ENCODE measurements at places on chromosomes 5 and 9.
A peak's percentile ranks its signal among the peaks of the same experiment; 100 is the strongest.

- no peak for DNase-seq
Measured at GRCh38 chr5:167155387-167156005, 1135.9 kb upstream of the WWC1 start.

- DNase-seq, result no peak
Measured at GRCh38 chr9:87529671-87530070, 32.0 kb downstream of the DAPK1 start.

- no peak for DNase-seq
Measured at GRCh38 chr9:68417762-68418161, 61.4 kb downstream of the PGM5 start.

- no peak for DNase-seq
Measured at GRCh38 chr5:139895647-139896046, 100.0 kb downstream of the PSD2 start.

DNA sequence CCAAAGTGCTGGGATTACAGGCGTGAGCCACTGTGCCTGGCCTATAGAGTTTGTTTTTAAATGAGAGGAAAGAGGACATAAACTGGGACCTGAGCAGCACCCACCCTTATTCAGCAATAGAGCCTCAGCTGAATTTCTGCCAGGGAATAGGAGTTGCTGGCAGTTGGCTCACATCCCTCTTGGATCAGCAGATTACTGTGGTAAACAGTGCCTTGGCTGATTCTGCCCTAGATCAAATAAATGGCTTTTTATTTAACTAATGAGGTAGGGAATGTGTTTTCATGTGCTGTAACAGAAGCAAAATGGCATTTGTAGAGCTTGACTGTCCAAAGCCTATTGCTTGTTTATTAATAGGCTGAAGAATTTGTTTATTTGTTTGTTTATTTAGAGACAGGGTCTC is 2.1 kb downstream of the ARHGEF37 start:
- DNase-seq, result no peak

DNA sequence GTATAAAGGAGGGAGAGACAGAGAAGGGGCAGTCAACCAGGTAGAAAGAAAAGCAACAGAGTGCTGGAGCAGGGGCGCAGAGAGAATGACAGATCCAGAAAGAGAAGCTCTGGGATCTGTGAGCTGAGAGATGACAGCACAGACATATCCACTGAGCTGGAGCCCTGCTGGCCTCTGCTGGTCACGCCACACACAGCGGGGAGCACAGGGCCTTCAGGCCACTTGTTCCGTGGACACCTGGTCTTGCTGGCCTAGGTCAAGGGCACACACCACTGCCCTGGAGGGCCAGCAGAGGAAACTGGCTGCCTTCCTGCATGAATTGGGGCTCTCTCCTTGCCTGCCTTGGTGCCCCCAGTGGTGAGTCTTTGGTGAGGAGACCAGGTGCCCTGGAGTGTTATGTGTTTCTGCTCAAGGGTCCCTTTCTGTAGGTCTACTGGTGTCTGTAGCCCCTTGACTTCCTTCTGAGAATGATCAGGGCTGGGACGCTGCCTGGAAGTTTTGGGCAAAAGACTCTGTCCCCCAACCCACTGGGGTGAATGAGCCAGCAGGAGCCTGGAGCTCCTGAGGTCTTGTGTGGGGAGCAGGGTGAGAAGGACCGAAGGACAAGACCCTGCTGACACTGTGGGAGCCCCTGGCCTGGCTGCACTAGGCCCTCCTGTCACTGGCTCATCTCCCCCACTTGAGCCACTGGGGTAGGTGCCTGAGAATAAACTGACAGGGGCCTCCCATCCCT is 59.2 kb upstream of the ADAMTS2 start:
- DNase-seq, result no peak

DNA sequence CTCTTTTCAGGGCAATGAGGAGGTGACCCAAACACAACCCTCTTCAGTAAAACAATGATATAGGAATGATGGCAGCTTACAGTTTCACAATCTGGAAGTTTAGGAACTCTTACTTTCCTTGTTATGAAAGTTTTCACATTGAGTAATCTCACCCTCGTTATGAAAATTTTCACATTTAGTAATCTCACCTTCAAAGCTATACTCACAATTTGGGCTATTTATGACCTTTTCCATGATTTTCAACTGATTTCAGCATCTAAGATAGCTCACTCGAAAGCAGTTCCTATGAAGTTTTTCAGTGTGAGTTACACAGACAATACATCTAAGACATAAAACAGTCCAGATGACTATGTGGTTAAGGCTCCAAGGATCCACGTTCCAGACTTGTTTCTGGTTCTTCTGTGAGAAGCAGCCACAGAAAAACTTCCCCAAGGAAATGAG is 57.1 kb downstream of the FOXD1 start:
- no peak for DNase-seq

DNA sequence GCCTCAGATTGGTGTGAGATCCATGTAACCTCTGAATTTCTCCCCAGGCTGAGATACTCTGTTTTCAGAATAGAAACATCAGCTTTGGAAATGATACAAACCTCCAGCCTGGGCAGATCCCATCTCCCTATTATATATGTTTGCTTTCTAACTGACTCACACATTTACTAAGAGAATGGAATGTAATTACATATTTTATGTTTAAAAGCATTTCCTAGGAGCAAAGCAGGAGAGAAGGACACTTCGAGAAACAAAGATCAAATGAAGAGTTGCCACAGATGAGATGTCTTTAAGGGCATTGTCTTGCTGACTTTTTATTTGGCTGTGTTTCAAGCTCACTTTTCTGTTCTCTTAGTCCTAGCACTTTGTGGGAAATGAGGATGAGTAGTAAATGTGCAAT is 96.3 kb downstream of the CDH18 start:
- DNase-seq, result no peak

DNA sequence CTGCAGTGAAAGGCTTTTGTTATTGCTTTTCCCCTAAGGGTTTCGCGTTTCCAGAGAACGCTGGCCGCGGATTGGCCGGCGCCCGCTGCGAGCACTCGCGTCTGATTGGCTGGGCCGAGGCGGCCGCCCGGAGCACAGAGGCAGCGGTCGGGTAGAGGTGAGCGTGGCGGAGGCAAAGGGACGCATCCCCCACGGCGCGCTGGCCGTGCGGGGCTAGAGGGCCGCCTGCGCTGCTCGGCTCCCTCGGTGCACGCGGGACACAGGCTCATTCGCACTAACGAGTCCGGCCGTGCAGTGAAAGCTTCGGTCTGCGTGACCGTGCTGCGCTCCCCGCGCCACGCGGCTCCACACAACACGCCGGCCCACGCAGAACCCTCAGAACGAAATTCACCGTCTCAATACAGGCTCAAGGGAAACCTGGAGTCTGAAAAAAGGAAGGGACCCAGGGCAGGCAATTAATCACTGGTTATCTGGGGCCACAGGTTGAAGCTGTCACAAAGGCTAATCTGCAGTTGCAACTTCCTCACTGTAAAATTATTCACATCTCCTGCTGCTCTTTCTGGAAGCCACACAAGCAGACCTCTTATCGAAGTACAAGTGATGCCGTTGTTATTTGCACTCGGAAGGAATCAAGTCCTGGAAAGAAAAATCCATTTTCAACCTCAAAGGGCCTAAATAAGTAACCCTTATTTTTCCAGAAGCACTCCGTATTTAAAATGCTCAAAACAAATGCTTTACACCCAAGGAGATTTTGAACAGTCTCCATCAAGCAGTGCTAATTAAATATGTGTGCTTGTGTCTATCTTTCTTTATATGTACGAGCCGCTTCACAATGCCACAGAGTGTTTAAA is 94.6 kb downstream of the ZNF608 start:
- DNase-seq, result peak; percentile 6
